Hematopoietic multipotent progenitor cell treated with erythropoietin and hydrocortisone succinate and interleukin-3 and kit ligand, for 4 days (in vitro differentiated cells): ENCODE measurements at places on chromosomes 3 and 15.

GRCh38 chr15:61133361-61133760, 95.7 kb downstream of the RORA start:
- no peak for DNase-seq

- no peak for DNase-seq
Measured at GRCh38 chr15:48500595-48500994, 144.9 kb downstream of the FBN1 start.

DNA sequence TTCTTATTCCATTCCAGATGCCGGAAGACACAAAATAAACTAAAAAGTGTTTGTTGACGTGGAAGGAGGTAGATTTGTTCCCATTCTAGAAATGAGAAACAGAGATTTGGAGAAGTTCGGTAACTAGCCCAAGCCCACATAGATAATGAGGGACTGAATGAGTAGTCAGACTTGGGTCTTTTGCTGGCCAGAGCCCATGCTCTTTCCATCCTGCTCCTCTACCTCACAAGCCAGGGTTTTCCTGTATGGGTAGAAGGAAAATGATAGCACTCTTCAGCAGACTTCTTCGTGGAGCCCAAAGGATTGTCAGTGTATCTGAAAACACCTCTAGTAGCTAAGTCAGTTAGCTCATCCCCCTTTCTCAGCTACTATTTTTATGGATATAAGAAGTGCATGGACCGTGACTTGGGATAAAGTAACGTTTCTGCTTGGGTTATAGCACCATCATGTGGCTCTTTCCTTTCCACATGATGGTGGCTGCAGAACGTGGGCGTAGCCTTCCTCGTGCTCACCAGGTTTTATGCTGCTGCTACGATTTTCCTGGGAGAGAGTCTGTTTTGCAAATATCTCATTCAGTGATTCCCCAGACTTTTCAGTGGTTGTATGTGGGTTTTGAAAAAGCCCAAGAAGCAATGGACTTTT, 84.6 kb downstream of the DGKG start:
- no peak for DNase-seq

DNA sequence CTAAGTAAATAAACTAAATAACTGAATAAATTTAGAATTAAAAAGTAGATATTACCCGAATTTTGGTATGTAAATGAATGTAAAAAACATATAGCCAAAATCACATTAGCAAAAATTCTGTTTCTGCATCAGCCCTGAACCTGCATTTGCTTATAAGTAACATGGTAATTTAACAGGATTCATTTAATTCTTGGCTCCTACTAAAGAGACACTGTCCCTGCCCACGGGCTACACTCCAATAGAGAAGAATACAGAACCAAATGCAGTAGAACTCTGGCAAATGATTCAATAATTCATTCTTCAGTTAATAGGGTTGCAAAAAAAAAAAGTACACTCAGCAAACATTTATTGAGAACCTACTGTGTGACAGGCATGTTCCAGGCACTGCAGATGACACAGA, 20.8 kb upstream of the CNBP start:
- DNase-seq, result no peak

- DNase-seq, result no peak
Measured at GRCh38 chr15:45644437-45644836, 9.6 kb downstream of the SQOR start.

DNA sequence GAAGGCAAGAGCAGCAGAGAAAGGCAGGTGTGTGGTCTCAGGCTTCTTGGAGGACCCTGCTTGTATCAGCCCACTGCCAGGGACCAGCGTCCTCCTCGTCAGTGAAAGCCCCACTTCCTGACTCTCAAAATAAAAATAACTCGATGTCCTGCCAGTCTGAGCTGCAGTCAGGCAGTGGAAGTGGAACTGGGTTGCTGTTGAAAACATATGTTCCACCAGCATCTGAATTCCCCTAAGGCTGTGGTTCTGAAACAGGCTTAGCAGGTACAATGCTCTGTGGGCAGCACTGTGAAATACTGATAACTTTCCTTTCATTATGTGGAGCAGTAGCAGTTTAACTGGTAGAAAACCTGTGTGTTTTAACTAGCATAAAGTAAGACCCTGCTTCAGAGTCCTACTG, 121.6 kb upstream of the EIF1B start:
- DNase-seq, result peak; percentile 31

- DNase-seq, result no peak
Measured at GRCh38 chr3:54312156-54312899, 190.0 kb downstream of the CACNA2D3 start.

GRCh38 chr15:66718220-66718988, 16.4 kb downstream of the SMAD6 start:
- DNase-seq, result no peak

DNA sequence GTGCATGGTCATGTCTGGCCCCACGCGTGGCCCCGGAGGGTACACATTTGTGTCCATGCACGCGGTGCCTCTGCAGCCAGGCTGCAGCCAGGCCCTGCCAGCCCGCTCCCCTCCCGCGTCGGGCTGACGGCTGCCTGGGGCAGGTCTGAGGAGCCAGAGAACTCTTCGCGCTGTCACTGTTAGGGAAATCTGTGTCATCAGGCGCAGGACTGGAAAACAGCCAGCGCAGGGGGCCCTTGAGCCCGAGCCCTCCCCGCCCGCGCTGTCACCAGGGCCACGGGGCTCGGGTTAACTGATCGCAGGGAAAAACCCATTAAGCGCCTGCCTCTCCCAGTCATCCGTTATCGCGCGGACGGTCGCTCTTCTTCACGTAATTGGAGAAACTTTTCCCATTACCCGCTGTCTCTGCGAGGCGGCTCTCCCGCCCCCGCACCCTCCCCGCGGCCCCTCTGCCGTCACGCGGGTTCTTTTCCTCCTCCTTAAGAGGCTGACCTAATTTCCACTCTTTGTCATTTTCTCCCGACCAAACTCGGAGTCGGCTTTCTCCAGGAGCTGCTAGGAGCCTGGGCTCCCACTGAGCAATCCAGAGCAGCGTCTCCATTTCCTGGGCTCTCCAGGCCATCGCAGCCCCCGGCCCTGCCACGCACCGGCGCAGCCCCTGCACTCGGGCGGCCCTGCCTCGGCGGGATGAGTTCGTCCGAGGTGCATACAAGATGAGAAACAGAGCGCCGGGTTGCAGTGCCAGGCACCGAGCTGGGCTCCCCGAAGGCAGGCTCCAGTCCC, 57.5 kb upstream of the PRR23E start:
- DNase-seq, result peak; percentile 5

DNA sequence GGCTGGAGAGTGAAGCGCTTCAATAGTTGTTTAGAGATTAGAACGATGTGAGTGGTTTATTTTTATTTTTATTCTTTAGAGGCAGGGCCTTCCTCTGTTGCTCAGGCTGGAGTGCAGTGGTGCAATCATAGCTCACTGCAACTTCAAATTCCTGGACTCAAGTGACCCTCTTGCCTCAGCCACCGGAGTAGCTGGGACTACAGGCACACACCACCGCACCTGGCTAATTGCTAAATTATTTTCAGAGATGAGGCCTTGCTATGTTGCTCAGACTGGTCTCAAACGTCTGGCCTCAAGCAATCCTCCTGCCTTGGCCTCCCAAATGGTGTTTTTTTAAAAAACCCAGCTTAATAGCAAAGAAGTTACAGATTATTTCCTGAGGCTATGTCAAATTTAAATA, 29.0 kb downstream of the PPARG start:
- DNase-seq, result no peak

- DNase-seq, result no peak
Measured at GRCh38 chr15:74995779-74996765, 709 bp downstream of the SCAMP5 start.

DNA sequence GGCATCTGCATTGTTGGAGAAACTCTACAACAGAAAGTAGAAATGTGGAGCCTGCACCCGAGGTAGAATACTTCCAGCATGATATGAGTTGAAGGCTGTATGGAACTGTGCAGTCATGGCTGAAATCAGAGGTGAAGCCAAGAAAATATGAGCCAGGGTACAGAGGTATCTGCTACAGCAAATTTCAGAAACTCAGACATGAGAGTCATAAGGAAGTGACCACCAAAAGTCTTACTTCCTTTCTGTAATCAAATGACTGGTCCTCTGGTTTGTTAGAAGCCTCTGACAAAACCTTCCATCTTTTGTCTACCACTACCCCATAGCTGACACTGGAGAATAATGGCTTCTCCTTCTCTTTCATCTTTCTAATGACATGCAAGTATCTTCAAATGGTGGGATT, 159.4 kb downstream of the TMEM108 start:
- no peak for DNase-seq

- DNase-seq, result peak; percentile 85
Measured at GRCh38 chr3:141875893-141876380, 506 bp upstream of the ATP1B3 start.

GRCh38 chr3:45927881-45928280, 15.4 kb upstream of the CXCR6 start:
- DNase-seq, result no peak

DNA sequence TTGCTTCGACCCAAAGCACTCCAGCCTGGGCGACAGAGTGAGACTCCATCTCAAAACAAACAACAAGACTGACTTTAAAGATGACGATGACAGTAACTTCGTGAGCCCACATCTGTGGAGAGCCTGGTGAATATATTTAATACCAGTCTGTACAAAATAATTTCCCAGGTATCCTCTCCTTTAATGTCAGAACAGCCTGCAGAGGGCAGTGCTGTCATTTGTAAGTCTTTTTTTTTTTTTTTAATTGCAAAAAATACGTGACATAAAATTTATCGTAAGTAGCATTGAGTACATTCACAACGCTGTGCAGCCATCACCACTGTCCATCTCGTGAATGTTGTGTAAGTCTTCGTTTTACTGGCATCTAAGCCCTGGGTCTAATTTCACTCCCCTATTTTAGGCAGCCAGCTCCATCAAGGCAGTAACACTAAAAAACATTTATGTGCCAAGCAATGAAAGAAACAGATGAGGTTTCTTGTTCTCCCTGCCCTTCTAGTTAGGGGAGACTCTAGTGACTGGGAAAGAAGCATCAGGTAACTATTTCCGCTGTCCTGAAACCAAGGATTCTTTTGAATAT, 1.4 kb downstream of the HTD2 start:
- peak; percentile 89 for DNase-seq

DNA sequence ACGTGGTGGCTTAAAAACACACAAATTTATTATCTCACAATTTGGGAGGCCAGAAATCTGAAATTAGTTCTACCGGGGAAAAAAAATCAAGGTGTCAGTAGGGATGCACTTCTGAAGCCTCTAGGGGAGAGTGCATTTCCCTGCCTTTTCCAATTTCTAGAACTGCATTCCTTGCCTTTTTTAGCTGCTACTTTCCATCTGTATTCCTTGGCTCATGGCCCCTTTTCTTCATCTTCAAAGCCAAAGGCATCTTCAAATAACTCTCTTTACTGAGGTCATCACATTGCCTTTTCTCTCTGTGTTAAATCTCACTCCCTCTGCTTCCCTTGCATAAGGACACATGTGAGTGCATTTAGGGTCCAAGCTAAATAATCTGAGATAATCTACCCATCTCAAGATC, 69.5 kb upstream of the NEO1 start:
- DNase-seq, result no peak

GRCh38 chr15:57916695-57917094, 148.8 kb downstream of the ALDH1A2 start:
- DNase-seq, result no peak

- peak; percentile 8 for DNase-seq
Measured at GRCh38 chr3:149581681-149582370, 76.0 kb downstream of the WWTR1 start.

GRCh38 chr15:57133127-57133968, 214.9 kb downstream of the TCF12 start:
- DNase-seq, result no peak

GRCh38 chr3:115712871-115713270, 89.6 kb downstream of the GAP43 start:
- DNase-seq, result no peak

DNA sequence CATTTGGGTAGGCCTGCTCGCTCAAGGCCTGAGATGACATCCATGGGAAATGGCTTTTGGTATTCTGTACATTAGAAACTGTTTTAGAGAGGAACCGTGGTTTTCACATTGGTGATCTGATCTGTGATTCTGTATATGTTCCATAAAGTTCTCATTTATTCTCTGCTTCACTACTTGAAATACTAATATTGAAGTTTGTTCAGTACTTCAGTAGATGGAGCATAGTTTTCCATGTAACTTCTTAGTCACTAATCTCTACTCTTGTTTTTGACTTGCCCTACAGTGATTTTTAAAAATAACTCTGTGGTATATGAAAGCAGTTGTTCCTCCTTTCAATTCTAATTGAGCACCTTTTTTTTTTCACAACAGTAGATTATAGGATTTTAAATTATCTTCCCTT, 66.5 kb downstream of the MBNL1 start:
- DNase-seq, result no peak

DNA sequence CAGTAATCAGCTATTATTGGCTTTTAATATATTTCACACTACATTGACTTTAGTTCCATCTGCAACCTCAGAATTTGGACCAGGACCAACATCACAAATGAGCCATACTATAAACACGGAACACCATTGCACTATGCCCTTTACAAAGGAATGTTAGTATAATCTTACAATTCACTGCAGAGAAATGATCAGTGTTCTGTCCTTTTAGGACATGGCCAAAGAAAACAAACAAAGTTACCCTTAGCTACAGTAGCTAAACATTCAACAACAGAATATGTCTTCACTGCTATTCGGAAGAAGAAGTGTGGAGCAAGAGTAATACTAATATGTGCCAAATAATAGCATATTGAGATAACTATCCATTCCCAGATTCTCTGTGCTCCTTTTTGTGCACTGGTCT, 90.4 kb downstream of the NAALADL2 start:
- no peak for DNase-seq

GRCh38 chr3:131393051-131393450, 11.5 kb downstream of the NUDT16 start:
- DNase-seq, result no peak

DNA sequence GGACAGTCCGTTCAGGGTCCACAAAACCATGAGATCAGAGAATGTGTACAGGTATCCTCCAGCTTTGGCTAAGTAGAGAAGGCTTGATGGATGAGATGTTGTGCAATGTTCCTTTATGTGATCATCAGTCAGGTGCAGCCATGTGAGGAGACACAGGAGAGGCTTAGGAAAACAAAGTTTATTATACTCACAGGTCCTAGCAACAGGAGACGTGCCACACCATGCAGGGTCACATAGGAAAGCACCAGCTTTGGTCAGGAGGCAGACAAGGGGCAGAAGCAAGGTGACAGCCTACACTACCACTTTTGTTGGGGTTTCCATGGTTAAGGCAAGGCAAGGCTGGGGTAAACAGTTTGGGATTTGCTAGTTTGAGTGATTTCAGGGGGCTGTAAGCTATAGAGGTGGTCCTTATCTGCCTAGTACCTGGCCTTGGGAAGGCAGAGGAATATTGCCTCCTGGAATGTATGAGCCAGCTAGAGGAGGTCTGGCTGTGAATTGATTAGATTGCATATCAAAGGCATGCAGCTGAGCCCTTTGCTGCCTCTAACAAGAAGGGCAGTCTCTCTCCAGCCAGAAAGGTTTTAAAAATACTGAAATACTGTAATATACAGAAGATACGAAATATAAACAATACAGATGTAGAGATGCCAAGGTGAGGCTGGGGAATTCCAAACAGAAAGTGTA, 248.6 kb downstream of the RYR3 start:
- peak; percentile 33 for DNase-seq

- DNase-seq, result no peak
Measured at GRCh38 chr15:50850003-50850402, 58.5 kb upstream of the AP4E1 start.
